Breast epithelium (tissue), 4 donors: ENCODE measurements at places on chromosomes 1 and 21. TPM values are rescaled to one million over a fixed set of nuclear protein-coding genes. Genes with fewer than 3 reads are reported as not detected.

DNA sequence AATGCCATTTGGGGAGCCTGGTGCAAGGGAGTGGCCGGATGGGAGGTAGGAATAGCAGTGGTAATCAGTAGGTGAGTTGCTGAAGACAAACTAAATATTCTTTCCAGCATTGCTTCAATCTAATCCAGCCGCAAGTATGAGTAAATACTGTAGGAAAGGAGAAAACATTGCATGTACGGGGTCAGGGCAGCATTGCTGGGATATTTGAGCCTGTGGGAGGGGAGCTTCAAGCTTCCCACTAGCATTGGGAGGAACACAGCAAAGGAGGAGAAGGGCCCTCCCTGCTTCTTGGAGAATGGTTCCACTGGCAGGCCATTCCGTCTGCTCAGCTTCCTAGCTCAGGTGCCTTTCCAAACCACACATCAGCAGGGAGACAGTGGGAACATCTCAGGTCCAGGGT, 15.2 kb downstream of the CAPN2 start:
- no peak for DNase-seq

NGF gene
- total RNA-seq = 3.4 TPM

GRCh38 chr1:116287341-116288200, 85.5 kb upstream of the ATP1A1 start:
- DNase-seq = no peak

DNA sequence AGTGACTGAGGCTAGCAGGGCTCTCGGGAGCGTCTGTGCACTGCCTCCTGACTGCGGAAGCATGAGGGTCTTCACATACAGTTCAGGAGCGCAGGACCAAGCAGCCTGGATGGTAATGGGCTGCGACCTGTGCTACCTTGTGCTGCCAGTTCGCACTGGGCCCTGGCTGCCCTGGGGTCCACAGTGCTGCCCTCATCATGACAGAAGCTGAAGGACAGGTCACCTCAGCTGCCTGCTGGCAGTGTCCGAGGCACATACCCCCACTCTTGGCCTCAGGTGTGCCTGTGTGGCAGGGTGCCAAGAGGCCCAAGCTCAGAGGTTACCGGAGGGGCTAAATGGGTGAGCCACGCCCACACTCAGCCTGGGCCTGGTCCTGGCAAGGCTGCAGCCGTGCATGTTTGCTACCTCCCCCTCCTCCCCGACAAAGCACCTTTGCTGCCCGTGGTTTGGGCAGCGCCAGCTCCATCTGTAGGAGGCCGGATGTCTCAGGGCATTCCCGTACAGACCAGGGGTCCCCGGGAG, 4.4 kb downstream of the JMJD4 start:
- DNase-seq = no peak

- no peak for DNase-seq
Observed at GRCh38 chr1:19049128-19049768, 92.8 kb upstream of the IFFO2 start.

- DNase-seq = no peak
Observed at GRCh38 chr21:36735724-36736320, 36.9 kb downstream of the SIM2 start.

- peak; percentile 44 for DNase-seq
Observed at GRCh38 chr1:233909195-233909594, 4.7 kb downstream of the SLC35F3 start.

DNA sequence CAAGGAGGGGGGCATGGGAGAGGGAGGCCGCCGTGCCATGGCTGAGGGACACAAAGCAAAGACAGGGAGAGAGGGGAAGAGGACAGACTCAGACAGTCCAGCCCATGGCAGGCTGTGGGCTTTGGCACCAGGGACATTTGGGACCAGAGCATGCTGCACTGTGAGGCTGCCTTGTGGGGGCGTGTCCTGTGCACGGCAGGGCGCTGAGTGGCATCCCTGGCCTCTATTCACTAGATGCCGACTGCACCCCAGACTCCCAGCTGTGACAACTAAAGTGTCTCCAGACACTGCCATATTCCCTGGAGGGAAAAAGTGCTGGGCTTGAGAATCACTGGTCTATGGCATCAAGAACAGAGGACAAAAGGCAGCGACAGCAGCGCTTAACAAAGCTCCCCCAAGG, 18.6 kb upstream of the PRDM15 start:
- no peak for DNase-seq

GRCh38 chr1:205950826-205951549, 7.7 kb upstream of the SLC26A9 start:
- DNase-seq = no peak

DCST2 gene
- total RNA-seq = 0.48 TPM

- no peak for DNase-seq
Observed at GRCh38 chr1:99003581-99004253, 944 bp downstream of the PLPPR5 start.

- DNase-seq = no peak
Observed at GRCh38 chr1:205304695-205305070, 16.9 kb downstream of the NUAK2 start.
